ENCODE measurements at places on chromosomes 12 and 14.

GRCh38 chr14:100824091-100824551 is 1.8 kb upstream of the MEG3 start:
- DNase-seq, result peak; percentile 78

GRCh38 chr14:52015411-52016030 is 26.2 kb downstream of the RTRAF start:
- peak; percentile 29 for DNase-seq

DNA sequence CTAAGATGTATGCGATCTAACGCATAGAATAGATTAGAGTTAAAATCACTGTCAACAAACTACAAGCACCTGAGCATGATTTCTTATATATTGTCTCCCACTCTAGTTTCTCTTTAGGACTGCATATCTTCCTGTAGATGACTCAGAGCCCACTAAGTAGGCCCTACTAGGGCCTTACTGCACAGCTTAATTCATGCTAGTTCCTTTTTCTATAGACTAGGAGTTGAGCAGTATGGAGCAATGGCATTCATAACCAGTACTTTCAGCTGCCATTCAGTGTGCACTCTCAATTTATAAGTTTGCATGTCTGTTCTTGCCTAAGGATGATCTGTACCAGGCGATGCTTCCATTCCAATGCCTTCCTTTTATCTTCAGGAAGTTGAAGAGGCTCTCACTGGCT is 103.5 kb downstream of the METTL25 start:
- no peak for DNase-seq

DNA sequence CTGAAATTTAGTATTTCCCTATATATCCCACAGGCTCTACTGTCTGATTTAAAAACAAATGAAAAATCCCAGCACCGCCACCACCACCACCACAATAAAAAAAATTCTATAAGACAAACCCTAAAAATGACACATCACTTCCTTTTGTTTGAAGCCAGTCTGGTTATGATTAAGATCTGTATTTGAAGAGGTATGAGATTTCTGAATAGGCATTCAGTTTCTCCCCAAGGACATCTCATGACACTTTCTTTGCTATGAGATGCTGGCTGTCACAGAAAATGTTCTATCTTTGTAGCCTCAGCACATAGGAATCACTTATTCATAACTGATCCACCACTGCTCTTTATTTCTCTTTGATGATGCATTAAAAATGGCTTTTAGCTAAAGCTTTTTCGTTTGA is 1071.0 kb downstream of the SLC6A15 start:
- DNase-seq, result no peak

- no peak for DNase-seq
These were observed 46.0 kb upstream of the ISM2 start for GRCh38 chr14:77544571-77544970.

- DNase-seq, result peak; percentile 60
These were observed at the start of gene PPP1R36 for GRCh38 chr14:64549791-64550620. TSS of gene PPP1R36 (plus strand) at chr14:64549961. CDS start at chr14:64549998, 37 bp downstream.

GRCh38 chr14:39847194-39847593 is 415.0 kb upstream of the FBXO33 start:
- peak; percentile 46 for DNase-seq

- peak; percentile 50 for DNase-seq
These were observed 90.2 kb upstream of the RESF1 start for GRCh38 chr12:31868965-31869364.

GRCh38 chr12:6317693-6318439 is 7.4 kb downstream of the PLEKHG6 start:
- DNase-seq, result peak; percentile 10

DNA sequence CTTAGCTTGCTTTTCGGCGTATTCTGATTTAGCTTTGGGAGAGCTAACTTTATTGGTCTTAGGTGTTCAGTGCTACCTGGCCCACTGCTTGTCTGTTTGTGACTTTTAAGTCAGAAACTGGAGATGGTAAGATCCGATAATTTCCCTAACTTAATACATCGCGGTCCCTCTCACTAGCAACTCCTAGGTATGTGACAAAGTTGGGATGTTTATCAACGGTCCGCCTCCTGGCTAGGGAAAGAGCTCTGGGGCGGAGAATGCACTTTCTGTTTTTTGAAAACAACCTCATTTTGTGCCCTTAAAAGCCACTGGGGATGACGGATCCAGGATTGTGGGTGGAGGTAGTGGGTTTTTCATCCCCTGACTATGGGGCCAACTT is 1.2 kb downstream of the CDKN1B start:
- no peak for DNase-seq

GRCh38 chr12:130428116-130428515 is 90.4 kb downstream of the PIWIL1 start:
- no peak for DNase-seq

DNA sequence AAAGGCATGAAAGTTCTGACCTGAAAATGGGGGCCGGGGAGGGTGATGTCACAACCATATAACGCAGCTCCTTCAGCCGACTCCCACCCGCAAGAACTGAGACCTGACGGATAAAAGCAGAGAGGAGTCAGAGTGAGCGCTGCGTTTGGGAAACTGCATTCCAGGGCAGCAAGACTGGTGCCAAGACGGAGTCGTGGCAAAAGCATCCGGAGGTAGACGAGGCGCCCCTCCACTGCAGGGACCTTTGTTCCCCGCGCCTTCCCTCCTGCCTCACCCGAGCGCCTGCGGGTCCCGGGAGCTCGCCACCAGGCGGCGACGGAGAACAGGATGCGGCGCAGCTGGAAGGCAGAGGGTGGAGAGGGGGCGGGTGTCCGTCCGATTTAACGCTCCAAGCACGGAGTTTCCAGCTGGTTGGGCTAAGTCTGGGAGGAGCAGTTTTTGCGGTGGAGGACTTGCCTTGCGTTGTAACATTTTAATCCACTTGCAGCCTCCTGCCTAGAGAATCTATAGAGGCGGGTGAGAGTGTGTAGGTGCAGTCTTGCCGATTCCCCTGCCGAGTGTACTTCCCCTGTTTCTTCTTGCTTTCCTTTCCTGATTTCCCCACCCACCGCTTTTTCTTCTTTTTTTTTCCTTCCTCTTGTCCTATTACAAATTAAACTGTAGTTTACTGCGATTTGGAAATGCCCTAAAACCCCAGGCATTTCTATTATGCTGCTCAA is 1.2 kb upstream of the CPNE8 start:
- DNase-seq, result peak; percentile 89

DNA sequence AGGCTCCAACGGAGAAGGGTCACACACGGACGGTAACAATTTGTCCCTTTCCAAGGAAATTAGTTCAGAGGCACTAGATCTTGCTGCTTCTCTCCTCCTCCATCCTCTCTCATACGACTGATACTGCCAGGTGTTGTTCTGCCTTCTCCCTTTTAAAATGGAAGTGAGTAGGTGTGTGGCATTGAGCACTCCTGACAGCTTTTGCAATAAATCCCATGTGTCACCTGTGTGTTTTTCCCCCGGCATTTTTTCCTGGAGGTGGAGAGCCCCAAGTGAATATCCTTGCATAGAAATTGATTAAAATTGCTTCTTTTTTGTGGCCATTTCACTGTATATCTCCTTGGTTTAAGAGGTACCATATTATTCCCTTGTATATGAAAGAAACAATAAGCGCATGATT is 26.2 kb upstream of the AKAP5 start:
- no peak for DNase-seq

GRCh38 chr14:55356913-55357312 is 54.7 kb downstream of the ATG14 start:
- DNase-seq, result no peak

DNA sequence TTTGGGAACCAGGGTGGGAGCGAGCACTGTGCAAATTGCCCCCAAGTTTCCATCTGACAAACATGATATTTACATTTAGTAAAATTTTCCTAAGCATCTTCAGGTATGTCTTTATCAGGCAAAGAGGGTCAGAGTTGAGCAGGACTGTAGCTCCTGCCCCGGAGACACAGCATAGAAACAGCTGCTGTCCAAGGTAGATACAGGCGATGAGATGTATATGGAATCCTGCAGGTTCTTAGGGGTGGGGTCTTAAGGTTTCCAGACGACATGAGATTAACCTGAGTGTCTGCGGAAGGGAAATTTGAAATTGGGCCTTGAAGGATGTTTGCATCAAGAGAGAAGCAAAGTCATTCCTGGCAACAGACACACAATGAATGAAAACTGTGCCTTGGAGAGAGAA is 998.8 kb downstream of the AACS start:
- no peak for DNase-seq

- DNase-seq, result no peak
These were observed 2.9 kb downstream of the CLMN start for GRCh38 chr14:95316821-95317220.

DNA sequence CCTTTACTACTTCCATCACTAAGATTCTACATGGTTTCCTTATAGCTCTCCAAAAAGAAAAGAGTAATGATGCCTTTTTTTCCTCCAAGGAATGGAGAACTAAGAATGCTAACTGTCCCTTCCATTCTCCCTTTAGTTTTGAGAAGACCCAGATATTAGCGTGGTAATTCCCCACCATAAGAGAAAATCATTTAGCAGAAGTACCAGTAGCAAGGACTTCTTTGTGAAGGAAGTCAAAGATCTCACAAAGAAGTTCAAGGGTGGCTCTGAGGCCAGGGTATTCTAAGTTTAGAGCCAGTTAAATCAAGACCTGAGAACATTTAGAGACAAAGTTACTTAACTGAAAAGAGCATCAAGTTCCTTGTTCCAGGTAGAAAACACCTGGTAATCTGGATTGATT is 7.3 kb downstream of the USP15 start:
- no peak for DNase-seq

- peak; percentile 95 for DNase-seq
These were observed 25.3 kb downstream of the JDP2 start for GRCh38 chr14:75452900-75453816.

GRCh38 chr12:24947541-24948419 is 1.1 kb downstream of the BCAT1 start:
- peak; percentile 40 for DNase-seq

DNA sequence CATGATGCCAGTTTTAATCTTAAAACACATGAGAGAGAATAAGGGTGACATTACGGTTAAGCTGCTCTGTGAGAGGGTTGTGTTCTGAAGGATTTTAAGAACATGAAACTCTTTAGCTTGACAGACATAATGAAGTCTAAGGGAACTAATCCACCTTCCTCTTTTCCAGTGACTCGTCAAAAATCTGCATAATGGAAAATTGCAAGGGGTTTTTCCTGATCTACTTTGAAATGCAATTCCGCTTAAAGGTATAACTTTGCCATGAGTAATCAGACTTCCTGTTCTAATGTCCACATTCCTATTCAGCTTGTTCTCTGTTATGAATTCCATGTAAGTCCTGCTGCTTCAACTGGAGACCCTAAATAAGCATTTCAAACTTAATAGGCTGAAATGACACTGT is at the start of gene ZNF705A:
ZNF705A (plus strand) TSS at position 171 of the 400 bp plus-strand sequence. CDS start 15,611 bp downstream, outside the sequence.
- peak; percentile 75 for DNase-seq

DNA sequence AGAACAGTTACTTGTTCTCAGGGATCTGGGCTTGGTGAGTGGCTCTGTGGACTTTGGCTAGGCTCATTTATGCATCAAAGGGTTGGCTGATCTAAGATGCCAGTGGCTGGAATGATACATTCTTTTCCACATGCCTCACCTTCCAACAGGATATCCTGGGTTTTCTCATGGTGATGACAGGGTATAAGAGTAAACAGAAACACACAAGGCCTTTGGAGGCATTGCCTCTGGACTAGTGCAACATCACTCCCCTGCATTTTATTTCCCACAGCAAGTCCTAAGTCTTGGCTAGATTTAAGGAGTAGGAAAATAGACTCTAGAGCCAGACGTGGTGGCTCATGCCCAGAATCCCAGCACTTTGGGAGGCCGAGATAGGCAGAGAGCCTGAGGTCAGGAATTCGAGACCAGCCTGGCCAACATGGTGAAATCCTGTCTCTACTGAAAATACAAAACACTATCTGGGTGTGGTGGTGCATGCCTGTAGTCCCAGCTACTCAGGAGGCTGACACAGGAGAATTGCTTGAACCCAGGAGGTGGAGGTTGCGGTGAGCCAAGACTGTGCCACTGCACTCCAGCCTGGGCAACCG is 47.9 kb downstream of the RPH3A start:
- peak; percentile 92 for DNase-seq

DNA sequence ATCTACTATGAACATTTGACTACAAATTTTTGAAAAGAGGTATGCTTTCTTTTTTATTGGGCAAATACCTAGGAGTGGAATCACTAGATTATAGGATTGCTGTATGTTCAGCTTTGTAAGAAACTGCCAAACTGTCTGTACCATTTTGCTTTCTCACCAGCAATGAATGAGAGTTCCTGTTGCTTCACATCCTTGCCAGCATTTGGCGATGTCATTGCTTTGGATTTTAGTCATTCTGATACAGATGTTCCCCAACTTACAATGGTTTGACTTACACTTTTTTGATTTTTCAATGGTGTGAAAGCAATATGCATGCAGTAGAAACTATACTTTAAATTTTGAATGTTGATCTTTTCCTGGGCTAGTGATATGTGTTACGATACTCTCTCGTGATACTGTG is 328.7 kb downstream of the RAD51B start:
- DNase-seq, result no peak

- DNase-seq, result no peak
These were observed 63.2 kb upstream of the PNMA1 start for GRCh38 chr14:73777420-73777819.

- DNase-seq, result no peak
These were observed 177.8 kb downstream of the RPS29 start for GRCh38 chr14:49408187-49408933.

DNA sequence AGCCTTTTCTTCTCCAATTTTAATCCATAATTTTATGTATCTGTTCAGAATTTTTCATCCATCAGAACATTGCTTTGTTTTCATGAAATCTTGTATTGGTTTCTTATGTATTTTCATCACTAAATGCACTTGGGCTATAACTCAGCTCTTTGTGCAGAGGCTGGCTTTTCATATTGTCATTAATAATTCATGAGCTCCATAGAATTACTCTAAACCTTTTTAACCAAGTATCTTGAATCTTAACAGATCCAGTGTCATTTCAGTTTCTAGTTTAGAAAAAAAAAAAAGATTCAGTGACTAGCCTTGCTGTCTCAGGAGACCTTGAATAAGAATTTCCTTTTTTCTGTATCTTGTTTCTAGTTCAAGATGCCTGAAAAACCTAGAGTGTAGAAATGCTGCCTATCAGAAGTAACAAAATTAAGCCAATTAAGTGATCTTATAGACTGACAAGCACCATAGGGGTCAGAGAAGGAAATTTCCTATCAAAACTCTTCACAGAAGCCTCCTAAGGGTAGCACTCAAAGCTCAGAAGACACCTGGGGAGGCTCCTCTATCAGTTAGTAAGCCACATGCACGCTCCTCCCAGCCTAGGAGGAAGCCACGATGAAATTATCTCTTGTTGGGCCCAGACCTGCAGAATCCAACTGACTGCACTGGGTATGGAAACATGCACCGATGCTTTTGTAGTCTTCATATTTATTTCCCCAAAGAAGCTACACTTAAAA is 163.4 kb downstream of the KICS2 start:
- no peak for DNase-seq

DNA sequence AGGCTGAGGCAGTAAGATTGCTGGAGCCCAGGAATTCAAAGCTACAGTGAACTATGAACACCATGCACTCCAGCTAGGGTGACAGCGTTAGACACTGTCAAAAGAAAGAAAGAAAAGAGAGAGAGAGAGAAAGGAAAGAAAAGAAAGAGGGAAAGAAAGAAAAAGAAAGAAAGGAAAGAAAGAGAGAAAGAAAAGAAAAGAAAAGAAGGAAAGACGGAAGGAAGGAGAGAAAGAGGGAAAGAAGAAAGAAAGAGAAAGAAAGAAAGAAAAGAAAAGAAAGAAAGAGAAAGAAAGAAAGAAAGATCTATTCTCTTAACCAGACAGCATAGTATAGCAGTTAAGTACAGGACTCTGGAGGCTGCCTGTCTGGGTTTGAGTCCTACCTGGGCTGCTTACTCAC is 21.9 kb upstream of the DENND5B start:
- DNase-seq, result no peak
